Daoy (cell line): ENCODE measurements at places on chromosomes 12 and 14. TPM values are rescaled to one million over a fixed set of nuclear protein-coding genes. Genes with fewer than 3 reads are reported as not detected.

The GPR84 gene
- not detected in 2 replicates for total RNA-seq

The LALBA gene
- total RNA-seq, result not detected in 2 replicates

The KCNK13 gene
- 0.23 and 0.60 TPM in 2 replicates for total RNA-seq

The KRT4 gene
- total RNA-seq, result not detected in 2 replicates

The NFATC4 gene
- total RNA-seq, result 14.5 and 28.8 TPM in 2 replicates

The TAS2R30 gene
- 0.46 TPM in 1 of 2 replicates, not detected in the other for total RNA-seq

The GPR137C gene
- total RNA-seq, result 2.2 and 5.8 TPM in 2 replicates

The LTB4R2 gene
- total RNA-seq, result 6.9 and 16.7 TPM in 2 replicates
